Right hindlimb (tissue), 1 donor: ENCODE measurements at places on chromosomes 11 and 22.

DNA sequence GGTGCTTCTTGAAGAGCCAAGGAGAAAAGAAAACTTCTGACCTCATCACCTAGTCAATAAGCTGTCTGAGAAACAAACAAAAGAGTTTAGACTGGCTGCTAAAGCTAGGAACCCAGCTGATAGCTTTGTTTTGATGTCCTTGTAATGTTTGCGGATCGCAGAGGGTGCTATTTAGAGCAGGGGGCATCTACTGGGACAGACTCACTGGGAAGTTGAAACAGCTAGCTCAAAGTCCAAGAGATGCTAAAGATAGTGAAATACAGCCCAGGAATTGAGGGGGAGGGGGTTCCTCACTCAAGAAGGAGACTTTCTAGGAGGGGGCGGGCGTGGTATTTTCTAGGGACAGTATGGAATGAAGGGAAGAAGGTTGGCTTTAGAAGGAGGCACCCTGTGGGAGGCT is 18.9 kb downstream of the ZBTB16 start:
- DNase-seq: no peak

- no peak for DNase-seq
Measured at GRCh38 chr11:409600-410483, 5.0 kb downstream of the SIGIRR start.

DNA sequence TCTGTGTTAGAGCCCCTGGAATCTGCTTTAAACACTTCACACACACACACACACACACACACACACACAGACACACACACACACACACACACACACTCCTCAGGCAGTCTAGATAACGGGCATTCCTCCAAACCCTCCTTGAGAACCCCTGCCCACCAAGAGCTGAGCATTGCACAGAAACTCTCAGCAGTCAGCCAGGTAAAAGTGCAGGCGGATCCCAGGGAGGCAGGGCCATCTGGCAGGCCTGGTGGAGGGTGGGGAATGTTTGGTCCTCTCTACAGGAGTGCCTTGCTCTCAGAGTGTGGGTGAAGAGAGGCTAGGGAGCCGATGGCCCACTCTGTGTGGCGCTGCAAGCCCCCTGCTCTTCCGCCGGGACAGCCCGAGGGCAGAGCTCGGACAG is 190.2 kb downstream of the BUD13 start:
- no peak for DNase-seq

DNA sequence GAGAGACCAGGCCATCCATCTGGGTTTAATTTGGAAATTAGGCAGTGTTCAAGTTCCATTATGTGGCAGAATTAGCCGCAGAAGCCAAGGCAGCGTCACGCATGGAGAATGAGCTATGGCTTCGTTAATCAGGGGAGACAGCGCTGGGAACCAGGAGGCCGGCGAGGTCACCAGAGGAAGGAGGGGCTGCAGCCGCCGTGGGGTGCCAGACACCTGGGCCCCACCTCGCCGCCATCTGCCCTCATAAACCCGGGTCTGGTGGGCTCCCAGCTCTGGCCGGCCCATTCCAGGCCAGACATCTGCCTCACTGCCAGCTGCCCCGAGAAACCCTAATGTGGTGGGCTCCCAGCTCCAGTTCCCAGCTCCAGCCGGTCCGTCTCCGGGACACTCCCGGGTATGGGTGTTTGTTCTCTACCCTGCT is 676.9 kb downstream of the BRD1 start:
- DNase-seq: no peak

GRCh38 chr11:111382451-111382850 is 3.4 kb upstream of the POU2AF1 start:
- no peak for DNase-seq

DNA sequence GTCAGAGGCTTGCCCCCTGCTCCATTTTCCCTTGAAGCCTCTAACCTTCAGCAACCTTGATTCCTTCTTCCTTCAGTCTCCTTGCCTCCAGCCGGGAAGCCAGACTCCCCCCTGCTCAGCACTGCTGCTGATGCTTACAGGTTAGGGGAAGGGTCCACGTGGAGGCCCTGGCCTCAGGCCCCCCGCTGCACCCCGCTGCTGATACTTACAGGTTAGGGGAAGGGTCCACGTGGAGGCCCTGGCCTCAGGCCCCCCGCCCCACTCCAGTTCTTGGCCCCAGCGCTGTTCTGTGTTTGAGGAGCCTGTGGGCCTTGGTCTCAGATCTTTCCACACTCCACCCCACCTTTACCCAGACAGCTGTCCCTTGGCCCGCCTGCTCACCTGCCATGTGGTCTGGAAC is 25.6 kb upstream of the PKNOX2 start:
- DNase-seq: no peak

DNA sequence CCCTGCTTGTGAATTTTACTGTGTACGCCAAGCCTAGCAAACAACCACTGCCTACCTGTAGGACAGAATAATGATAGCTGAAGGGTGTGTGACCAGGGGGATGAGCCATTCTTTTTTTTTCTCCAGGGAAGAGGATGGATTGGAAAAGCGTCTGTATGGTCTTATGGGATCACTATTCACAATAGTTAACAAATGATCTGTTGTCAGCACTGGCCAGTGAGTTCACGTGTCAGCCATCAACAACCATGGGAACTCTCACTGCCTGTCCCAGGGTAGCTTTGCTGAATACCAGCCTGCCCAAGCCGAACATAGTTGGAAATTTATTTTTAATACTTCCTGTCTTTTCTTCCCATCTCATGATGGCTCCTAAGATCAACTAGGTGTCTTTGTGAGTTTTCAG is 170.2 kb downstream of the ST3GAL4 start:
- DNase-seq: no peak

GRCh38 chr11:59416613-59417012 is 9.6 kb downstream of the OR5A2 start:
- no peak for DNase-seq

DNA sequence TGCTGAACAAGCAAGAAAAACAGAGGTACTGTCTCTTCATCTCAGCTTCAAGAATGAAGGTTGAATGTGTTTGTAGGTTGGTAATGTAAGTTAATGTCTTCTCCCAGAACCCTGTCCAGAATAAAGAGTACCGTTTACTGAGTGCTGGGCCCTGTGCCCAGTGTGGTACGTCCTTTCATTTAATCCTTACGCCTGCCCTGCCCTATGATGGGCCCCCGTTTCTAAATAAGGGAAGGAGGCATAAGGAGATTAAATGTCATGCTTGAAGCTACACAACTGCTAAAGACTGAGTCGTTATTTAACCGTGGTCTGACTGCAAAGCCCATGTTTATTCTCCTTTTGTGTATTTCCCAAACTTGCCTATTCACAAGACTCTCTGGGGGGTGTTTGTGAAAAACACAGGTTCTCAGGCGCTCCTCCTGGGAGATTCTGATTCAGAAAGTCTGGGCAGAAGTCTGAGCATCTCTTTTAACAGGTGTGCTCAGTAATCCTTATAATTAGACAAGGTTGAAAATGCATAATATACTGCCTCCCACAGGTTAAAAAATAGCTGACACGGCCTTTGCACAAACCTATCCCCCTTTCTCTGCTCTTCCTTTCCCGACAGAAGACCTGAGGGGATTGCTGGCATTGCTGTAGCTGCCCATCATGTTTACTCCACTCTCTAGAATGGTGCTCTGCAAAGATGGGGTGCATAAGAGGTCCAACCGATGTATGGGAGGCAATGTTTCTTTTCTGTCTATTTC is 56.3 kb upstream of the ZBTB44 start:
- DNase-seq: no peak

DNA sequence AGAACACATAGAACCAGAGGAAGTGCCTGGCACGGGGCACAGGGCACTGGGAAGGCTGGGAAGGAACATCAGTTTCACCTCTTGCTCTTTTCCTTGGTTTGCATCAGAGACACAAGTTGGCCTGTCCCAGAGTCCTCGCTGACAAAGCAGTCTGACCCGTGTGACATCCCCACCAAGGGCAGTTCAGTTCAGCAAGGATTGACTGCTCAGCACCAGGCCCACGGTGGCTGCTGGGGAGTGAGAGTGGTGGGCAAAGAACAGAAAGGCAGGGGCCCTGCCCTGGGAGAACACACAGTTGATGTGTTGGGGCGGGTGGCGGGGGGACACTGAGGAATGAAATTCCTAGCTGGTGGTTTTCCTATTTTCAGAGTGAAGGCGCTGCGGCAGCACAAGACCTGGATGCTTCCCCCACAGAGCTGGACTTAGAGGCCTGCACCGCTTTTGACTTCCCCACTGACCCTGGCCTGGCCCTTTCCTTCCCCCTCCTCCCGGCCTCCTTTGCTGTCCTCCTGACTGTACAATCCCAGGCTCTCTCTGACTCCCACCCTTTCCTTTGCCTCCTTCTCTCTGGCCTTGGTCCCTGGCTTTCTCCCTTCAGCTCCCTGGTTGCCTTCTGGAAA is 2.2 kb upstream of the TMPRSS13 start:
- DNase-seq: no peak

DNA sequence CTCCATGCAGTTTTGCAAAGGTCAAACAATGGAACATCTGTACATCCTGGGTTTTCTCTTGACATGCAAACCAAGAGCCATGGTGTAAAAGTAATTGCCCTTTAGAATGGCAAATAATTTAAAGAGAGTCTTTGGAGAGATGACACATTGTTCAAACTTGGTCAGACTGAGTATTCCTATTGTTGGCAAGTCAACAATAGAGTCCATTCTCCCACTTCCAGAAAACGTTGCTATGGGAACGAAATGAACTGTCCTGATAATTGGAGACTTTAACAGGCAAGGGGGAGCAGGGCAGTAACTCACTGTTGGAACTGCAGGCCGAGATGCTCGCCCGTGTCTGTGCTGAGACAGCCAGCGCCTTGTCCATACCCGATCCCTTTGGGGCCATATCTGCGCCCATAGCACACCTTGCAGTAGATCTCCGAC is 13.9 kb downstream of the CSRP3 start:
- no peak for DNase-seq

GRCh38 chr22:48004936-48005335 is 1242.5 kb downstream of the TBC1D22A start:
- no peak for DNase-seq

DNA sequence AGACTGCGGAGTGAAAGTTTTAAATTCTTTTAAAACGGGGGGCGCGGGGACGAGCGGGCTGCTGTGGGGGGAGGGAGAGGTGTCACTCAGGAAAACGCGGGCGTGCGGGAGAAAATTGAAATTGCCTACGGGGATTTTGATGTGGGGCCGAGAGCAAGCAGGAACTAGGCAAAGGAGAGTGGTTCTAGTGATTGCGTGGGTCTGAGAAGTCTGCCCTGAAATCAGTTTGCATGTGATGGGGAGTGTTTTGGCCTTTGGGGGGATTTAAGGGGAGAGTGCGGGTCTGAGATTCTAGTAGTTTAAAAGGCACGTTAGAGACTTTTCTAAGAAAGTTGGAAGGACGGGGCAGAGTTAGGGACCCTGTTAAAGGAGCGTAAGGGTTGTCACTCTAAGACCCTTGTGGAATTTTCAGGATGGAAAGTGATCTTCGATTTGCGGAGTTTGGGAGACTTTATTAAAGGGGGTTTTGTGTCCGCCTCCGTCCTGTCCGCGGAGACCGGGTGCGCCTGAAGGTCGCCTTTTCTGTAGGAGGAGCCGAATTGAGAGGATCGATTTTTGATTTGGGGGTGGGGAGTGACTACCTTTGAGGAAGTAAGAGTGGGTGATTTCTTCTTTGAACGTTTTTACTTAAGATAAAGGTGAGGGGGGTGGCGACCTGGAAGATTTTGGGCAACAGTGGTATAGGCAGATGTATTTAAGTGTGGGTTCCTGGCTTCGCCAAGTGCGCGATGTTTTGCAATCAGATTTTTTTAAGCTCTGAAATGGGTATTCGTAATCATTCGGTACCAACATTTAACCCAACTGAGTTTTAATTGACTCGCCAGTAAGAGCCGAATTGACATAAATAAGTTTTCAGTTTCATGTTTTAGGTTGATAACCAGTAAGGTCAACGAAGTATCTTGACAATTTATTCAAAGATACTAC is 1.1 kb downstream of the EED start:
- peak; percentile 25 for DNase-seq

- DNase-seq: no peak
Measured at GRCh38 chr11:108961095-108961494, 296.2 kb downstream of the DDX10 start.

GRCh38 chr11:95923439-95923727 is 524 bp downstream of the MTMR2 start:
- no peak for DNase-seq

GRCh38 chr11:113907152-113907551 is 2.6 kb downstream of the HTR3B start:
- no peak for DNase-seq

DNA sequence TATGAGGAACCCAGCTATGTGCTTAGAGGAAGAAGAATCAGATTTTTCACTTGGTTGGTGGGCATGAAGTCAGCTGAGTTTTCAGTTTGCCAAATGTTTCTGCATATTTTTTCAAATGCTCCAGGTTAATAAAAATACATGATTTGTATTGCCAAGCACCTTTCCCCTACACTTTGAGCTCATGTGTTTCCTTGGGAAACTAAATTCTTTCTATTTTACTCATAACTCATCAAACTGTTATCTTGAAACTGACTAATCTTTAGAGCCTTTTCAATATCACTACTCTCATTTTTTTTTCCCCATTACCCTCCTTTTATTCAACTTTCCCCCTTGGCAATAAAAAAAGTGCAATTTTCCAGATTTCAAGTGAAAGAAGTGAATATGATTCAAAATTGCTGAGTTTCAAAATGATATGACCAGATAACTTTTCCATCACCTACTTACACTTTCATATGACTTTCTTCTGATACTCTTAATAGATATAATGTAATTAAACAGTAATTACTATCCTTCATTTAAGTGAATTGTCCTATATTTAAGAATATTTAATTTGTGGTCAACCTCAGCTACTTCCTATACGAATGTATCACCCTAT is 91.9 kb upstream of the SOX6 start:
- DNase-seq: no peak

DNA sequence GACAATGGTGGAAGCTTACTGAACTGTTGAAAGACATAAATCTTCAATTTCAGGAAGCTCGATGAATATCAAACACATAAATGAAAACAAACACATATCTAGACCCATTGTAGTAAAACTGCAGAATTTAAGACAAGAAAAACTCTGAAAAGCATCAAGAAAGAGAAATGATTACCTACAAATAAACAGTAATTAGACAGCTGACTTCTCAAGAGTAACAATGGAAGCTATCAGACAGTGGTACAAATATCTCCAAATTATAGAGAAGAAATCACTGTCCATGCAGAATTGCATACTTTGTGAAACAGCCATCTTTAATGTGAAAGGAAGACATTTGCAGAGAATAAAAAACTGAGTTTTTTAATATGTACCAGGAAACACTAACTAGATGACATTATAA is 45.7 kb downstream of the ANO3 start:
- no peak for DNase-seq

GRCh38 chr11:1130276-1131032 is 27.3 kb upstream of the MUC5AC start:
- no peak for DNase-seq

DNA sequence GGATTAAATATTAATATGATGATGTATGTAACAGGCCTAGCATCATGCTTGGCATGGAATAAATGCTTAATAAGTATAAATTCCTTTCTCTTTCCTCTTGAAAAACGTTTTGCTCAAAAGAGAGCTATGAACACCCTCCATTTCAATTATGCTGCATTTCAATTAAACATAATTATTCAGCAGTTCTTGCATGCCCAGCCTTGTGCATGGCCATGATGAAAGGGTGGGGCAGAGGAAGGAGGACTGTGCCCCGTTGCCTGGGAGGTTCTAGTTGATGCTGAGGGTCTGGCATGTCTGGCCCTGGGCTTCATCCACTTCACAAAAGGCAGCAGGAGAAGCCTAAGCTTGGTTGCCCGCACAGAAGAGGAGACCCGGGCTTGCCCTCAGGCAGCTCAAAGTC is 73.6 kb upstream of the PHOX2A start:
- no peak for DNase-seq

- DNase-seq: no peak
Measured at GRCh38 chr11:83455356-83455755, 169.2 kb upstream of the CCDC90B start.
